ENCODE measurements at places on chromosomes 3 and 15.
A peak's percentile ranks its signal among the peaks of the same experiment; 100 is the strongest.

GRCh38 chr15:88650556-88650955 lies 11.7 kb downstream of the ISG20 start:
- DNase-seq, result no peak

- no peak for DNase-seq
Observed at GRCh38 chr15:92904722-92905571, 4.8 kb downstream of the CHD2 start.

DNA sequence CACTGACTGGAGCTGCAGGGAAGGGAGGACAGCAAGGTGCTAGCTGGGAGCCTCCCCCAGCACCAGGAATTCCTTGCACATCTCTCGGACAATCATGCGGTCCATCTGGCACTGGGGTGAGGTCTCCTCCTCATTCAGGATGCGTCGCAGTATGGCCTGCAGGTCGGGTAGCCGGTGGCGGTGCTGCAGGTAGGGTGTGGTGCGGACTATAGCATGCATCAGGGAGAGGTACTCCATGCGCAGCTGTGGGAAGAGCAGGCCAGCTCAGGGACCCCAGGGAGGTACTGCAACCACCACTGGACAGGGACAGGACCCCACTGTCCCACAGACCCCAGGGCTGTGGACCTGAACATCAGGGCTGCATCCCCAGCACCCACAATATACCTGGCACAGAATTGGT lies 11.2 kb downstream of the NCKIPSD start:
- DNase-seq, result no peak

DNA sequence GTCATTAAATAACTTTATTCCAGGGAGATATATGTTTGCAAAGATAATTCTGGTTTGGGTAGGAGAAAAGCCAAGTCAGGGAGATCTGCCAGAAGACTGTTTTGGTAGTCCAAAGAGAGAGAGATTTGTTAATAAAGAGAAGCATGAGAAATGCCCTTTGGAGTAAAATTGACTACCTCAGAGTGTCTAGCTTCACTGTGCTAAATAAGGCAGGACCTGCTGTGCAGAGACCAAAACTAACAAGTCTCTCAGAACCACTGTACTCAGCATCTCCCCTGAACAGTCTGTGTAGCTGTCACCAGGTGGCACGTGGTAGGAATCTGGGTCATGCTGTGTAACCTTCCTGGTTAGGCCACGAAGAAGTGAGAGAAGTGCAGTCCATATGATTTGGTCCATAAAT lies 31.6 kb upstream of the SLC35G2 start:
- DNase-seq, result peak; percentile 13

DNA sequence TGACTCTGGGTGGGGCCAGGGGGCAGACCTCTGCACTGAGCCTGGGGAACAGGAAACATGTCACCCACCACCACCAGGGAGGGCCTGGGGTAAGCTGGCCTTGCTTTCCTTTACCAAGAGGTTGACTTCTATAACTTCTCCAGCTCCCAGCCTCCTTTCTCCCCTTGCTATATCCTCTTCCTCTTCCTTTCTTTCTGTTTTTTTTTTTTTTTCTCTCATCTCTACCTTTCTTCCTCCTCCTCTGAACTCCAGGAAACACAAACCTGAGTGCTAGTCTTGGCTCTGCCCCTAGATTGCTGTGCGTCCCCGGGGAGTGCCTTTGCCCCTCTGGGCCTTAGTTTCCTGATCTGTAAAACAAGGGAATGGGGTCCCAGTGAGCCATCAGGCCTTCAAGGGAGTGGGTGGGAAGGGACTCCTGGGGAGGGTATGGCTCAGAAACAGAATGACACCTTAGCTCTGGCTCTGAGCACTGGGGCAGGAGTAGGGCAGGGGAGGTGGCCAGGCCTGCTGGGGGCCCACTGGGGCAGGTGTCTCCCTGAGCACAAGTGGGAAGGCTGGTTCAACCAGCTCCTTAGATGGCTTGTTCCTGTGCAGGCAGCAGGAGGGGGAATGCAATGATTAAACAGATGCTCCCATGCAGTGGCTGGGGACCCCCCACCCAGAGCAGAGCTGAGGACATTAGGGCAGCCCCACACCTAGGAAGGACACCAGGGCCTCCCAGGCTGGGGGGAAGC lies 4.3 kb downstream of the SNX33 start:
- no peak for DNase-seq

GRCh38 chr3:187165144-187165543 lies 25.8 kb upstream of the RPL39L start:
- peak; percentile 62 for DNase-seq

DNA sequence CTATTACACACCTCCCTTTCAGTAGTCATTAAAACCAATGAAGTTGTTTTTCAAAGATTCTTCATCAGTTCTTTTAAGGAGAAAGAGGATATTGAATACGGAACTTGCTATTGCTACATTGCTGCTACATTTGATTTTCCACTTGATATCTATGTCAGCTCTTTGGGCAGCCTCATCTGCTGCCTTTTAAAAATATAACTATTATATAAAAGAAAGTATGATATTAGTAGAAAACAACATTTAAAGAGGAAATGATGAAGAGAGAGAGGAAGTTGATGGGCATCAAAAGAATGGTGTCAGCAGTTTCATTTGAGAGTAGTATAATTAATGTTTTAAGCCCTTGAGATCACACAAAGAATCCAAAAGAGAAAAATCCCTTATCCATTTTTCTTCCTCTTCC lies 171.4 kb downstream of the NFKBIZ start:
- no peak for DNase-seq

GRCh38 chr3:59418836-59419235 lies 369.0 kb upstream of the CFAP20DC start:
- no peak for DNase-seq

- no peak for DNase-seq
Observed at GRCh38 chr3:10310578-10310977, 10.3 kb downstream of the SEC13 start.

DNA sequence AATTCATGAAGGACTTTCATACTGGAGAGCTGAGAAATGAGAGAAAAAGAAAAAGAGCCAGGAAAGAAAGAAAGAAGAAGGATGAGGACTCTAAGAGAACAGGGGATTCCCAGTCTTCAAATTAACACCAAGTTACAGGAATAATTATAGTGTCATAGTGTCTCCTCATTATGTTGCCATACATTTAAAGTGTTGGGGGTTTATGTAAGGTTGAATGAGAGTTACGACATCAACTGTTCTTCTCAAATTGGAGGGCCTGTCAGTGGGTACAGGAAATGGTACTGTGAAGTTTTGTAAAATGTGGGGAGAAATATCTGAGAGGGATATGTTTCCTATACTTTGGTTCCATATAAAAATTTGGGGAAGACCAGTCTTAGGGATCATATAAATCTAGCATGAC lies 12.3 kb upstream of the CD200 start:
- DNase-seq, result no peak

DNA sequence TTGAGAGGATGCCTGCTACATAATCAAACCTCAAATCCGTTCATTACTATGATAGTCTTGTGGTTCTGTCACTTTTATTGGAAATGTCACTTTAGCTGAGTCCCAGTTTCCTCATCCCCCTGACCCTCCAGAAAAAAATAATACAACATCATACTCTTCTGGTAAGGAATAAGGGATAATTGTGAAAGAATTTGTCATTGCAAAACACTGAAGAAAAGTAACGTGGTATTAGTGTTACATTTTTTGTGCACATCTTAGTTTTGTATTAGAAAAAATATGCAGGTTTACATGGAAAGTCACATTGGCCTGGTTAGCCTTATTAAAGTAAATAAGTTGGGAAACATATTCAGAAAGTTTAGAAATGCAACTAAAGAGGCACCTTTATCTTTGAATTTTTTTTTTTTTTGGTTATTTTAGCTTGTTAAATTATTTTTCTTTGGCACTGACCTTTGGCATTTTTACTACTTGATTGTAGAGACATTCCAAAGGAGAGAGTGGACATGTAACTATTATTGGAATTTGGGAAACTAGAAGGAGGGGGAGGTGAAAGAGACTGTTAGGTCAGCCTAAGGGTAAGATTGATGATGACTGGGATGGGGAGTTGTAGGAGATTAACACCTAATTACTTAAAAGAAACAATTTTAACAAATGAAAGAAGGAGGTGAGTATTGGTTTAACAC lies 462.2 kb upstream of the RARB start:
- no peak for DNase-seq
